ENCODE measurements at places on chromosomes 16 and 17.

- DNase-seq = no peak
Observed at GRCh38 chr17:77096570-77097214, 44.1 kb upstream of the SEC14L1 start.

GRCh38 chr16:1066584-1067172 lies 5.9 kb upstream of the SSTR5 start:
- DNase-seq = no peak

GRCh38 chr16:85036236-85037049 lies 8.8 kb downstream of the KIAA0513 start:
- no peak for DNase-seq

- DNase-seq = no peak
Observed at GRCh38 chr16:2983706-2984136, 3.5 kb upstream of the PKMYT1 start.

GRCh38 chr17:17051791-17052461 lies 9.7 kb downstream of the MPRIP start:
- DNase-seq = no peak

DNA sequence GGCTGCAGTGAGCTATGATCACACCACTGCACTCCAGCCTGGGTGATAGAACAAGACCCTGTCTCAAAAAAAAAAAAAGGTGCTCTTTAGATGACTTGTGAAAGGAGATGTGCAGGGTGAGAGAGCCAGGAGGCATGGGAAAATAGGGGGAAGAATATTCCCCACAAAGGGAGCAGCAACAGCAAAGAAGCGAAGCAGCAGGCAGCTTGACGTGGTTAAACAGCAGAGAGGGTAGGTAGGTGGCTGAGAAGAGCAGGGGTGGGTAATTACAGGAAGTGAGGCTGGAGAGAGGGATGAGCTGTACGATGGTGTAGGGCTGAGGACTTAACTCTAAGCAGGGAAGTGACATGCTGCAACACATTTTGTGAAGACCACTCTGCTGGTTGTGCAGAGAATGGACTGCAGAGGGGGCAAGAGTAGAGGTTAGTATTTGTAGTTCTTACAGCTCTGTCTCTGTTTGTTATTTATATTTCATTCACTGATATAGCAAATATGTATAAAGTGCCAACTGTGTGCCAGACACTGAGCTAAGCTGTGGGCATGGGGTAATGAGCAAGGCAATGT lies 1.6 kb downstream of the HEATR3 start:
- no peak for DNase-seq

- no peak for DNase-seq
Observed at GRCh38 chr17:17523001-17523730, 27.0 kb upstream of the RASD1 start.

- DNase-seq = no peak
Observed at GRCh38 chr16:66043326-66043725, 323.2 kb upstream of the CDH5 start.

DNA sequence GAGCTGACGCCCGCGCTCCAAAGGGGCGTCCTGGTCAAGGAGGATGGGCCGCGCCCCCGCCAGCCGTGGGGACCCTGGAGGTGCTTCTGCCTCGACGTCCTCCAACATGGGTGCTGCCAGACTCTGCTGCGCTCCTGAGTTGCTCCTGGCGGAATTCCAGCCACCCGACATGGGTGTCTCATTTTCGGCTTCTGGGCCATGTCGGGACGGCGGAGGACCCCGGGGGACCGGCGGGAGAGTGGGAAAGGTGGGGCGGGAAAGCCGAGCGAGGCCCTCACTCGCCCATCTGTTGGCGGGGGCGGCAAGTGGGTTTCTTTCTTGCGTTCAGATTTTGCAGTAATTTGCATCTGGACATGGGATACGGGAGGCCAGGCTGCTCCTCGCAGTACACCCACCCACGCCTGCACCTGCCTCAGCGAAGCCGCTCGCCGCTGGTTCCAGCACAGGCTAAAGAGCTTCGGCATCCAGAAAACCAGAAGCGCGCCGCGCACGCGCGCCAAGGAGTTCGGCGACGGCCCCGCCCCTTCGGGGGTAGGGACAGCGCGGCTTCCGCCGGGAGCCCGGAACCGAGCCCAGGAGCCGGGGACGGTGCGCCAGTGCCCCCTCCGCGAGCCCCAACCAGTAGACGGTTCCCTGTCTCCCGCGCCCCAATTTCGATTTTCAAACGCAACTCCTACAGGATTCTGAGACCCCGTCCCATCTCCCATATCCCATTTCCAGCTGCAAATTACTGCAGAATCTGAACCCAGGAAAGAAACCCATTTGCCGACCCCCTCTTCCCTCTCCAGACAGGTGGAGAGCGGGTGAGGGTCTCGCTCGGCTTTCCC lies at the start of gene ARMC7:
Gene ARMC7 (plus strand): TSS at position 563 of the 827 bp plus-strand sequence. CDS start 320 bp downstream, outside the sequence.
- DNase-seq = peak; percentile 77

- no peak for DNase-seq
Observed at GRCh38 chr16:86199871-86200695, 301.1 kb downstream of the IRF8 start.

- no peak for DNase-seq
Observed at GRCh38 chr16:88638323-88639230, at the start of gene IL17C. IL17C (plus strand) TSS chr16:88638572; CDS start chr16:88638642, 70 bp downstream.

- DNase-seq = no peak
Observed at GRCh38 chr17:82440991-82441627, 9.4 kb downstream of the CYBC1 start.

- no peak for DNase-seq
Observed at GRCh38 chr17:50830352-50830751, 5.0 kb upstream of the WFIKKN2 start.

- DNase-seq = no peak
Observed at GRCh38 chr16:19601083-19601976, 45.8 kb downstream of the VPS35L start.
